ENCODE measurements at places on chromosomes 13 and 19.

DNA sequence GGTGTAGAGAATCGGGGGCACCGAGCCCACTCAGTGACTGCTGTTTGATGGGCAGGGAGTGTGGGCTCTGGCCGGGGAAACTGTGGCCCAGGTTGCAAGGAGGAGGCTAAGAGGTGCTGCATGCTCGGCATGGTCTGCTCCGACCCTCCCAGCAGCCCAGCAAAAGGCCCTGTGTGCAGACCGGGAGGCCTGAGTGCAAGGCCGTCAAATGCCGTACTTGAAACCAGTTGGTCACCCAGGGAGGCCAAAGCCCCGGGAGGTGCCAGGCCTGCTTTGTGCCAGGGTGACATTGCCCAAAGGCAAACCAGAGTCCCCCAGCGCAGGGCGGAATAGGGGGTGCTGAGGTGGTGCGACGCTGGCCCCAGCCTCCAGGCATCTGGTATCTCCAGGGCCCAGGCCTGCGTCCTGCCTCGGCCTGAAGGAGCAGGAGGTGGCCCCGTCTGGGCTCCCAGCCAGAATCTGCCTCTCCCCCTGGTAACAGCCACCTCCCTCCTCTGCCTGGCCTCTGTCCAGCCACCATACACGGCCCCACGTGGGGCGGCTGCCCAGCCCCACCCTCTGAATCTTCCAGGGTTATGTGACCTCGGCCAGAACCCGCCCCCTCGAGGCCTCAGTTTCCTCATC is 4.0 kb downstream of the PIK3R2 start:
- DNase-seq, result no peak

DNA sequence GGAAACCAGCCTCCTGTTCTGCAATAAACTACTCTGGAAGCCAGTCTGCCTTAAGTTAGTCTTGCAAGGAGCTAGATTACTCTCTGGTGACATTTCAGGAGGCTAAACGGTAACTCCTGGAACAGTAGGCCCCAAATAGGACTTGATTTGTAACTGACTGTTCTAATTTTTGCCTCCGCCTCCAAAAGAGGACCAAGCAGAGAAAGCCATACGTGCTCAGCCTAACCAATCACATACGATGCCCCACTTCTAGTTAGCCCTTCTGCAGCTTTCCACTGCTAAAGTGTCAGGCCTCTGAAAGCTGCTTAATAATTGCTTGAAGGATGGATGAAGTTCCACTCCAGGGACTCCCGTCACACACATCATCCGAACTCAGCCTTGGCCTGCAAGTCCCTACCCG is 744 bp downstream of the ZNF805 start:
- no peak for DNase-seq

DNA sequence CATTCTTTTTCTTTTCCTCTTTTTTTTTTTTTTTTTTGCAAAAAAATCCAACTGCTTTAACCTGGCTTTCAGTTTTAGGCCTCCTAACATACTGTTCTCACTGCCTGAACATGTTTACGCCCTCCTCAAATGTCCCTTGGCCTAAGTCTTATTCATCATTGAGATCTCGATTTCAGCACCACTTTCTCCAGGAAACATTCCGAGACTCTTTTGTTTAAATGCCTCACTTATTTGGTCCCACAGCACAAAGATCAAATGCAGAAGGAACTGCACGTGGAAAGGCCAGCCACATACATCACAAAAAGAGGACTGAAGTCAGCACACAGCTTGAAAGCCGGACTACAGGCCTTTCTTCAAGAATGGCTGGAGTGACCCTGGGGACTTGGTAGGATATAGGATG is 79.2 kb upstream of the POMP start:
- DNase-seq, result no peak

GRCh38 chr13:108779308-108779707 is 149.9 kb downstream of the MYO16 start:
- DNase-seq, result no peak

GRCh38 chr13:109114162-109114561 is 484.8 kb downstream of the MYO16 start:
- no peak for DNase-seq

- no peak for DNase-seq
Observed at GRCh38 chr13:40600149-40600751, 66.2 kb downstream of the FOXO1 start.

- peak; percentile 90 for DNase-seq
Observed at GRCh38 chr19:46202872-46203860, 26.4 kb upstream of the IGFL1 start.

DNA sequence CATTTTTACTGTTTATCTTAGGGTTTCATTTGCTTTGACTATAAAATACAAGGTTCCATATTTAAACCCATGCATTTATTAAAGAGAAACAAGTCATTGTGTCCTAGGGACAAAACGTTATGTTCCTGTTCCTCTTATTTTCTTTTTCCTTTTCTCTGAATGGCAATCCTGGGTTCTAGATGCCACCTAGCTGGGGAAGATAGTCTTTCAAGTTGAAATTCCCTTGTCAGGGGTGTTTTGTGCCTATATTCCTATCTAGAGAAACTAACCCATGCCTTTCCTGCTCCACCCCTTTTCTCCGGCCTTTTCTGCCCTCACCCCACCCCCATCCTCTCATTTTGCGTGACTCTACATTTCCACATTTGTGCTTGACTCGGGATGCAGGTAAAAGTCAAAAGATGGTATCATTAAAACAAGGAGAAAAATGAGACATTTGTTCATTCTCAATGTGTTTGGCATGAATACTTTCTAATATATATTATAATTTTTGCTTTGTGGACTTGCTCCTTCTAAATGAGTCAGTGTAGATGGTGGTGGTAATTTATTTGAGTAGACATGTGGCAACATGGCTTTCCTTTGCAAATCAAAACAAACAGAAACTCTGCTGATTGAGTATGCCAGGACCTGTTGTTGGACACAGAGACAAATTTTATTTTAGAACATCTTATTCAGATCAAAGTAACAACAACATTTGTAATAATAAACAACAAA is 26.8 kb upstream of the STARD13 start:
- peak; percentile 10 for DNase-seq

GRCh38 chr19:38386971-38387549 is 774 bp downstream of the GGN start:
- DNase-seq, result no peak

DNA sequence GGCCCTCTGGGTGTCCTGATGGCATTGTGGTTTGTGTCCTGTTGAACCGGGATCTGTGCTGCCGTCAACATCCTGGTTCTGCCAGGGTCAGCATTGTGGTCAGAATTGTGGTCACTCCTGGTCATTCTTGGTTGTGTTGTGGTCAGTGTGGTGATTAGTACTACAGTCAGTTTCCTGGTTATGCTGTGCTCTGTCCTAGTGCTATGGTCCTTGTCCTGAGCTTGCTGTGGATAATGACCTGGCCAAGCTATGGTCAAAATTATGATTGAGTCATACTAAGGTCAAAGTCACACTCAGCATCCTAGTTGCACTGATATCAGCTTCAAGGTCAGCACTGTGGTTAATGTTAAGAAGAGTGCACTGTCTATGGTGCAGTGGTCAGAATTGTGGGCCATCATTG is 4.5 kb upstream of the OLFM2 start:
- peak; percentile 60 for DNase-seq

DNA sequence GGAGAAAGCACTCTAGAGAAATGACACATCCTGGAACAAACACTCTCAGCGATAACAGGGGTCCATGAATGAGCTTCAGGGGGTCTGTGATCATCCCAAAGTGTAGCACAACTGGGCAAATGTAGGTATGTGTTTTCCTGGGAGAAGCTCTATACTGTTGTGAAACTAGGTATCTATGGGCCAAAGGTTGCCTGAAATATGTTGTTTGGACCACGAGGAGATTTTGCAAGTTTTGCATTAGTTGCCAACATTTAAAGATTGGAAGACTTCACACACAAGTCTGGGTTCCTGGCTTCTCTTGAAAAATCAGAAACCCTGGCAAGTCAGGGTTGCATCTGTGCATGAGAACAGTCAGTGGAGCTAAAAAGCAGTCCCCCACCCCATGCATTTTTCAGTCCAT is 26.7 kb upstream of the POU2F2 start:
- DNase-seq, result no peak

DNA sequence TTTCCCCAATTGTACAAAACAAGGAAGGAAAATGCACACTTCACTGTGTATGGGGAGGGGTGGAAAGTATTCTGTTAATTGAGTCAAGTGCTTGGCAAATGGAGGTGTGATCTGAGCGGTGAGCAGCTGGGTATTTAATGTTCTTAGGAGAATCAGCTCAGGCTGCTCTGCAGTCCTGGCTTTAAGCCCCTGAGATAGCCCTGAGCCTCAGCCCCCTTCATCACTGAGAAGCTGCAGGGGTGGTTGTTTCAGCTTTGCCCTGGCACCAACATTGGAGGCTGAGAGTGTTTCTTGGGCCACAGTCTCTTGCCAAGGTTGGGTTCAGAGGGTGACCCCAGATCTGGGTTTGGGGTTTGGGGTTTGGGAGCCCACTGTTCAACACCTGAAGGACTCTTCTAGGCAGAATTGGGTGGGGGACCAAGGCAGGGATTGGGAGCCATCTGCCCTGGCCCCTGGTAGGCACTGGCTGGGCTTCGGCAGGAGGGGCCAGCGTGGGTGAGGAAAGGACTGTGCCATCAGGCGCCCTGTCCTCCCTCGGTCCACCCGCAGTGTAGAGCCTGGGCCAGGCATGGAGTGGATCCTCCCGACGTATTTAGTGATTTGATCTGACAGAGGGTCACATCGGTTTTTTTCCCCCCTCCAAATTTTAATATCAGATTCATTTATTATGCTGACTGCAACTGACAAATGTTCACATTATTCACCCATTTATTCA is 66.7 kb upstream of the ZNF536 start:
- no peak for DNase-seq

DNA sequence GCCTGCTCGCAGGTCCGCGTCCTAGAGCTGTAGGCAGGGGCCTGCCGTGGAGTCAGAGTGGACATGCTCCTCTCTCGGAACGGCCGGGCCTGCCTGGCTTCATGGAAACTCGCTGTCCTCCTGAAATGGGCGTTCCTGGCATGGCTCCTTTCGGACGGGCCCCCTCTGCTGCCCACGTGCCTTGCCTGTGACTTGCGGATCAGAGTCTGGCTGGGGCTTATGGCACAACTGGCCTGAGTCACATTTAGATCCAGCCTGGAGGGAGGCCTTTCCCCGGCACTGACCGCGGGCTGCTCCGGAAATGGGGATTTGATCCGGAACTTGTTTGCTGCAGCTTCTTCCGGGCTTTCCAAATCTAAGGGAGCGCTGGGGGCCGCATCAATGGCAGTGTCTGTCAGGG is 28.1 kb downstream of the THSD1 start:
- DNase-seq, result no peak

DNA sequence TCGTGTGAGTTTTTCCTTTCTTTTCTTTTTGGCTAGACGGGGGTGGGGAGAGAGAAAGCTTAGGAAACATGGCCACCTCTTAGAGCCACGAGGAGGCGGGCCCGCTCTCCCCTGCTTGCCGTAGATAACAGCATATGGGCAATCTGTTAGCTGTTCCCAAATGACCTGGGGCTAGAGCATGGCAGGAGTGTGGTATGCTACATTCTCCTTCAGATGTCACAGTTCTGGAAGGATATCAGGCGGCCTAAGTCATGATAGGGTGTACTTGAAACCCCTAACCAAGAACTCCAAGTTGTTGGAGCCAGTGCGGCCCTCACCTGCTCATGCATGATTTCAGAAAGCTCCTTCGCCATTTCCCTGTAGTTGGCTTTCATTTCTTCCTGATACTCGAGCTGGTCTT is 44.3 kb upstream of the SLC15A1 start:
- DNase-seq, result no peak

- DNase-seq, result no peak
Observed at GRCh38 chr19:58261968-58262921, 16.5 kb upstream of the ZNF8 start.

GRCh38 chr13:80454245-80454644 is 113.3 kb upstream of the SPRY2 start:
- no peak for DNase-seq

GRCh38 chr13:97165502-97166425 is 56.4 kb upstream of the MBNL2 start:
- DNase-seq, result no peak

GRCh38 chr19:46928951-46929350 is 68.2 kb downstream of the ARHGAP35 start:
- no peak for DNase-seq

- DNase-seq, result peak; percentile 96
Observed at GRCh38 chr13:30805603-30806011, 70.3 kb downstream of the ALOX5AP start.

- DNase-seq, result no peak
Observed at GRCh38 chr19:4980838-4981680, 12.1 kb downstream of the KDM4B start.

DNA sequence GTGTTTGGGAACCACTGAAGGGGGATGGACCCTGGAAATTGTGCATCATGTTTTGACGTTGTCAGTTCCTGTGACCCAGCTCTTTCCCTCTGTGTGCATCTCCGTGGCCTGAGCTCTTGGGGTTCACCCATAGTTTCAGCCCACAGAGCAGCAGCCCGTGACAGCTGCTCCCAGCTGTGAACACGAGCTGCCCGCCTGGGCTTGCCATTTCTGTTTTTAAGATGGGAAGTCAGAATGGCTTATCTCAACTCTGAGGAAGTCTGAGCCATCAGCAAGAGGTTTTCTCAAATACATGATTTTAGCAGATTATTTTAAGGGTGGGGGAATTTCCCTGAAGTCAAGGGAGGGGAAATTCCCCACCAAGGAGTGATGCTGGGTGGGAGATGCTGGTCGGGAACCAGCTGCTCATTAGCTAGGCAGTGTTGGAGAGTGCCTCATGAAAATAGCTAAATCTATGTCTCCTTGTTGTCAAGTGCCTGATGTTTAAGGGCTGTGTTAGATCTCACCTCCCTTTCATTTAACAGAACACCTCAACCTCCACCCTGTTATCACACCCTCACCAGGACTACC is 34.8 kb upstream of the C1QTNF9 start:
- DNase-seq, result no peak

GRCh38 chr13:51286135-51287002 is 53.1 kb upstream of the SERPINE3 start:
- peak; percentile 70 for DNase-seq

GRCh38 chr13:108102771-108103170 is 112.6 kb downstream of the LIG4 start:
- DNase-seq, result no peak
